ENCODE measurements at places on chromosomes 12 and 14.
A peak's percentile ranks its signal among the peaks of the same experiment; 100 is the strongest.

- DNase-seq = no peak
These were observed 62.9 kb downstream of the TRAF3 start for GRCh38 chr14:102840115-102840514.

DNA sequence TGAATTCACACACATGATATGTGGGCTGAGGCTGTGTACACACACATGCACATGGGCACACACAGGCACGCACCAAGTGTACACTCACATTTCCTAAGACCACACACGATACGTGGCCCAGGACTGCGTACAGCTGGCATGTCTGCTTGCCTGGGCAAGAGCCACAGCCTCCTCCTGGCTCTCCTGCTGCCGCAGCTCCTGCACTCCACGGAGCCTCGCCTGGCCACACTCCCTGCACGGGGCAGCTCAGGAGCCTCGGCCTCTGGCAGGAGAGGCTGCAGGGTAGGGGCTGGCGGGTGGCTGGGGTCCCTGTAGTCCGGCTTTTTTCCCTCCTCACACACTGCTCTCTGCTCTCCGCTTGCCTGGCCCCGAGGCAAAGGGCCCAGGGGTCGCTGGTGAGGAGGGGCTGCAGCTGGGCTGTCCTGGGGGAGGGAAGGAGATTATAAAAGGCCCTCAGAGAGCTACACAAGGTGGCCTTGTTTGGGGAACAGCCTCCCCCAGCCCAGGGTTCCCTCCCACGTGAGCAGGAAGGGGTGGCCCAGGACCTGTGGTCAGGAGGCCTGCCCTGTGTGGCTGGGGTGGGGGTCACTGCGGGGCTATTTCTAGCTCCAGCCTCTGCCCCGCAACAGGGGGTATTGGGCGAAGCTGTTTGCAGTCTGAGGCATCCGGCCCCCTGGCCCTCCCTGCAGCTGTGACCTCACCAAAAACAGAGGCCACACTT is 89.0 kb upstream of the SFSWAP start:
- no peak for DNase-seq

DNA sequence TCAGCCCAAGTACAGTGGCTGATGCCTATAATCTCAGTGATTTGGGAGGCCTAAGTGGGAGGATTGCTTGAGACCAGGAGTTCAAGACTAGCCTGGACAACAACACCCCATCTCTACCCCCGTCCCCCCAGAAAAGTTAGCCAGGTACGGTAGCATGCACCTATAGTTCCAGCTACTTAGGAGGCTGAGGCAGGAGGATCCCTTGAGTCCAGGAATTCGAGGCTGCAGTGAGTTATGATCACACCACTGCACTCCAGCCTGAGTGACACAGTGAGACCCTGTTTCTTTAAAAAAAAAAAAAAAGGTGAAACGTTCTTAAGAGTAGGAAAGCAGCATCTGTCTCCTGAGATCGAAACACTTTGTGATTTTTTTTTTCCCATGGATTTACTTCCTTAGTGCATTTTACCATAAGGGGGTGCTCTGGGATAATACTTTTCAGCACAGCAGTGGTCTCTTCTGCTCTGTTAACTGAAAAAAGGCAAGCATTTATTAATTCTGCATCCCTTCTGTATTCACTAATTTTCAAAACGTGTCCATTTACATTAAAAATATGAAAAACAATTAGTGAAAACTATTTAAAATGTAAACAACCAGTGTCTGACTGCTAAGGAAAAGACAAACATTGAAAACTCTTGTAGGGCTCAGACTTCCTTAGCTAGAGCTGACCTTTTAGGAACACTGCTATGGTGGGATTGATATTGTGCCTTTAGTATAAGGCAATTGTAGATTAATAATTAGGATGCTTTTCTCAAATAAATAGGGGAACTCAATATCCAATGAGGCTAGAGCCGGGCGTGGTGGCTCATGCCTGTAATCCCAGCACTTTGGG is 31.2 kb upstream of the USP44 start:
- no peak for DNase-seq

- DNase-seq = no peak
These were observed 151.1 kb upstream of the FKBP4 start for GRCh38 chr12:2643576-2644135.

GRCh38 chr12:52278575-52279421 is 4.4 kb downstream of the KRT86 start:
- DNase-seq = peak; percentile 77

- peak; percentile 61 for DNase-seq
These were observed 17.0 kb downstream of the ZDHHC22 start for GRCh38 chr14:77124345-77125280.

GRCh38 chr14:92793709-92794546 is at the start of gene GOLGA5:
TSS of gene GOLGA5 (plus strand) at chr14:92794305. CDS start at chr14:92797438, 3,133 bp downstream.
- DNase-seq = peak; percentile 98

GRCh38 chr14:24130717-24131548 is 474 bp downstream of the FITM1 start:
- DNase-seq = no peak

- DNase-seq = no peak
These were observed 13.9 kb upstream of the NR4A1 start for GRCh38 chr12:52037248-52037861.

- DNase-seq = no peak
These were observed 54.3 kb upstream of the PYGL start for GRCh38 chr14:50998612-50999011.

- DNase-seq = no peak
These were observed 20.2 kb upstream of the FAM234B start for GRCh38 chr12:13023811-13024530.

GRCh38 chr12:49584591-49584990 is 16.6 kb upstream of the MCRS1 start:
- no peak for DNase-seq

- no peak for DNase-seq
These were observed 34.2 kb downstream of the TBX5 start for GRCh38 chr12:114371733-114372132.

- DNase-seq = no peak
These were observed 42.9 kb downstream of the BRAP start for GRCh38 chr12:111642681-111643426.

- DNase-seq = no peak
These were observed 4.6 kb downstream of the IFI27 start for GRCh38 chr14:94115058-94115591.

DNA sequence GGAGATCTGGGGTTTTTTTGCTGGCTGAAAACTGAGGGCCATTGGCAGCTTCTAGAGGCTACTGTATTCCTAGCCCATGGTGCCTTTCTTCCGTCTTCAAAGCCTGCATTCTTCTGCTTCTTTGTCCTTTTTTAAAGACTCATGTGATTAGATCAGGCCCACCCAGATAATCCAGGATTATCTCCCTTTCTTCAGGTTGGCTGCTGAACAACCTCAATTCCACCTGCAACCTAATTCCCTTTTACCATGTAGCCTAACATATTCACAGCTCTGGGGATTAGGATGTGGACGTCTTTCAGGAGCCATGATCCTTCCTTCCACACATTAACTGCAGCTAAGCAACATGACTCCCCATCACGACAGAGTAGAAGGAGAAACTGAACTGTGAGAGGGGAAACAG is 985.5 kb downstream of the DIO2 start:
- DNase-seq = no peak

DNA sequence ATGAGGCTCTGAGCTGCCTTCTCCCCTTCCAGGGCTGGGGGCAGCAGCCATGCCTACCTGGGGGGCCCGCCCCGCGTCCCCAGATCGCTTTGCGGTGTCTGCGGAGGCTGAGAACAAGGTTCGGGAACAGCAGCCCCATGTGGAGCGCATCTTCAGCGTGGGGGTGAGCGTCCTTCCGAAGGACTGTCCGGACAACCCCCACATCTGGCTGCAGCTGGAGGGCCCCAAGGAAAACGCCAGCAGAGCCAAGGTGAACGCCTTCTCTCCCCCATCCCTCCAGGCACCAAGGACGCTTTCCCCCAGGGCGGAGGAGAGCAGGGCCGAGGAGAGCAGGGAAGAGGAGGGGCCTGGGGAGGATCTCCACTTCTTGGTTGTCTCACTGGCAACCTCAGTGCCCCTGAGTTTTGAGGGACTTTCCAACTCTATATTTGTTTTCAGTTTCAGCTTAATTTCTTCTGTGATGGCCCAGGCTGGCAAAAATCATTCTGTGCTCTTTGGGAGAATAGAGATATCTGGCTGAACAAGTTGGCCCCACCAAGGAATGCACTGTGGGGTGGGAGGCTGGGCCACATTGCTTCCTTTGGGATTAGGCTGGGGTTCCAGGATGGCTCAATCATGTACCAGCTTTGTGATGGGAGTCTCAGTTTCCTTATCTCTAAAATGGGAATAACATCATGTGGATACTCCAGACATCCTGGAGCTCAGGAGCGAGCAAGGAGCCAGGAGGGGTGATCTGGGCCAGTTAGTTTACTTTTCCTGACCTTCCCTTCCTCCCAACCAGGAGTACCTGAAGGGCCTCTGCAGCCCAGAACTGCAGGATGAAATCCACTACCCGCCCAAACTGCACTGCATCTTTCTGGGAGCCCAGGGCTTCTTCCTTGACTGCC is 1.2 kb downstream of the KHNYN start:
- peak; percentile 82 for DNase-seq

GRCh38 chr14:100540141-100540925 is 46.9 kb downstream of the BEGAIN start:
- DNase-seq = no peak

GRCh38 chr14:36591482-36591881 is 9.1 kb upstream of the NKX2-8 start:
- DNase-seq = no peak
